ENCODE measurements at places on chromosomes 11 and 22. TPM values are rescaled to one million over a fixed set of nuclear protein-coding genes. Genes with fewer than 3 reads are reported as not detected.

The PKP3 gene
- total RNA-seq: not detected

GRCh38 chr11:71429701-71430100 is 18.5 kb downstream of the DHCR7 start:
- DNase-seq: no peak

The LRRC75B gene
- total RNA-seq: 0.91 TPM

GRCh38 chr22:42365111-42365865 is 66.9 kb downstream of the NFAM1 start:
- DNase-seq: no peak

GRCh38 chr22:49887702-49888101 is 30.5 kb downstream of the ALG12 start:
- DNase-seq: no peak

The OR51B2 gene
- not detected for total RNA-seq

- no peak for DNase-seq
These were observed 665 bp downstream of the USP28 start for GRCh38 chr11:113874581-113875233.

DNA sequence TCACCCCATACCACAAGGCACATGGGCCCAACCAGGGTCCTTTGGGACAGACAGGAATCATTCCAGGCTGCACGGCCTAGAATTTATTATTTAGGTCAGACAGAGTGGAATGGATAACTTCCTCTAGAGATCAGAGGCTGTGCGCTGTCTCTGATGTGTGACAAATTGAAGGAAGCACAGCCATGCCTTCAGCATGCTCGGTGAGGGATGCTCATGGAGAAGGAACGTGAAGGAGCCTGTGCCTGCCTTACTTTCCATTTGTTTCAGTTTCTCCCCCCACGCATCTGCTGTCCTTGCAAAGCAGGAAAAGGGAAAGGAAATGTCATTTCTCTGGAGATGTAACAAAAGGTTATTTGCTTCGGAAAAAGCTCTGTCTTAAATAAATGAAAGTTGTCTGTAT is 644.1 kb downstream of the OPCML start:
- no peak for DNase-seq

DNA sequence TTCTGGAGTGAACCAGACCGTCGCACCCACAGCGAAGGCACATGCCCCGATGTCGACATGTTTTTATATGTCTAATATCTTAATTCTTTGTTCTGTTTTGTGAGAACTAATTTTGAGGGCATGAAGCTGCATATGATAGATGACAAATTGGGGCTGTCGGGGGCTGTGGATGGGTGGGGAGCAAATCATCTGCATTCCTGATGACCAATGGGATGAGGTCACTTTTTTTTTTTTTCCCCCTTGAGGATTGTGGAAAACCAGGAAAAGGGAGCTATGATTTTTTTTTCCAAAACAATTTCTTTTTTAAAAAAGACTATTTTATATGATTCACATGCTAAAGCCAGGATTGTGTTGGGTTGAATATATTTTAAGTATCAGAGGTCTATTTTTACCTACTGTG is 49.2 kb upstream of the OR4B1 start:
- no peak for DNase-seq

- peak; percentile 66 for DNase-seq
These were observed 97.3 kb upstream of the AKIP1 start for GRCh38 chr11:8813658-8814057.

The ZC3H12C gene
- 0.10 TPM for total RNA-seq

DNA sequence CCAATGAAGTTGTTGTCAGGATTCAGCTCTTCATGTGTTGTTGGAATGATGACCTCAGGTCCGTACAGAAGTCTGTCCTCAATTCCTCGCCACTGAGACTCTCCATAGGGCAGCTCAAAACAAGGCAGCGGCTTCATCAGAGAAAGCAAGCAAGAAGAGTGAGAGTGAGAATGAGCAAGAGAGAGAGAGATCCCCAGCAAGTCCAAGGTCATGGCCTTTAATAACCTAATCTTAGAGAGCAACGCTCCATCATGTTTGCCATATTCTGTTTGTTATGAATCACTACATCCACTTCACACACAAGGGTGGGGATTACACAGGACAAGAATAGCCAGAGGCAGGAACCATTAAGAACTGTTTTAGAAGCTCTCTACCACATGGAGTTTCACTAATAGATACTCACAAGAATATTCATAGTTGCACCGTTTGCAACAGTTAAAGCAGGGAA is 23.3 kb upstream of the MMP7 start:
- no peak for DNase-seq

The MMP12 gene
- not detected for total RNA-seq

DNA sequence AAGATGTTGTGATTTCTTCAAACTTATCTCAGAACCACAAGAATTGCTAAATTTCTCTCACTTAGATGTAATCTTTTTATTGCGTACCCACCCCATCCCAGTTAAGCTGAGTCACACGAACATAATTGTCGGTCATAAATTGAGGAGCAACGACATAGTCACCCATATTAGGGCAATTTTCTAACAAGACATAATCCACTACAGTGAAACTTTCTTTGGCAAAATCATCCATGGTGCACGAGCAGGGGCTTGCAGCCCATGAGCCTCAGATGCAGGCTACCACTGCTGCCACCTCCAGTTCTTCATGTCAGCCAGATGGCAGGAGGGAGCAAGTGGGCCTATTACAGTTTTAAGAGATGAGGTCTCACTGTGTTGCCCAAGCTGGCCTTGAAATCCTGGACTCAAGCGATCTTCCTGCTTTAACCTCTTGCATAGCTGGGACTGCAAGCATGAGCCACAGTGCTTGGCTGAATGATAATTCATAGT is 70.3 kb upstream of the GRK2 start:
- DNase-seq: no peak

DNA sequence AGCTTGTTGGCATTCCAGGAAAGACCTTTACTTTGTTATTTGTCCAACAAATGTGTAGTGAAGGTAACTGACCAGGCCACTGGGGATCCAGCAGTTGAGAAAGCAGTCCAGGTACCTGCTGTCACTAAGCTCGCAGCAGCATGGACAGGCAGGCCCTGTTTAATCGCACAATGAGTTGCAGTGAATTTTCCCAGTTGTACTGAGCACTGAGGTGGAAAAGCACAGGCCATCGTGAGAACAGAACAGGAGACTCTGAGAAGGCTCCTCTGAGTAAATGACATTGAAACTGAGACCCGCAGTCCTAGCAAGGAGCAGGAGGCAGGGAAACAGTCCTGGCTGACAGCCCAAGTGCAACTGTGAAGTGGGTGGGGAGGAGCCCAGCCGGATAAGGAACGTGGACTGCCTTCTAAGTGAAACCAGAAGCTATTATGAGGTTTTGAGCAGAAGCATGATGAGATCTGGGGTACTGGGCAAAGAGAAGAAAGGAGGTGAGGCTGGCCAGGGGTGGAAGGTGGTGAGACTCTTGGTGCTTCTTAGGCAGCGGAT is 39.8 kb upstream of the CDON start:
- no peak for DNase-seq

The IL18 gene
- total RNA-seq: not detected

The CYP2D6 gene
- 1.6 TPM for total RNA-seq

The LRRC10B gene
- total RNA-seq: not detected

DNA sequence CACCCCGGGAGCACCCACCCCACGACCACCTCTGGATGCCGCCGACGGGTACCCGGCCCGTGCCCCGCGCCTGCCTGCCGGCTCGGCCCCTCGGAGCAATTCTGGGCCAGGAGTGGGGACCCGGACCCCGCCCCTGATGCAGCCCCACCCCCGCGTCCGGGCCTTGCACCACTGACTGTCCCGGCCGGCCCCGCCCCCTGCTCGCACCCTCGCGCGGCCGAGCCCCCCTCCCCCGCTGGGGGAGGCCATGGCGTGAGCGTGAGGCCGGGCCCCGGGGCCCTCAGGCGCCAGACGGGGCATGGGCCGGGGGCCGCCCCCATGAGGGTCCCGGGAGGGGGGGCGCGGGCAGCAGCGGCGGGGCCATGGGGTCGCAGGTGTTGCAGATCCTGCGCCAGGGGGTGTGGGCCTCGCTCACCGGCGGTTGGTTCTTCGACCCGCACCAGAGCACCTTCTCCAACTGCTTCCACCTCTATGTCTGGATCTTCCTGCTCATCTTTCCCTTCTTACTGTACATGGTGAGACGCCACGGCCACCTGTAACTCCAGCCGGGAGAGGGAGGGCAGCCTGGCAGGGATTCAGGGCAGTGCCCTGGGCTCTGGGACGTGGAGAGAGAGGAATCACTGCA is 486 bp downstream of the PCNX3 start:
- peak; percentile 70 for DNase-seq

- DNase-seq: no peak
These were observed 16.8 kb downstream of the SLC22A25 start for GRCh38 chr11:63226488-63227114.

- no peak for DNase-seq
These were observed 824 bp upstream of the CBX6 start for GRCh38 chr22:38872831-38873248.

DNA sequence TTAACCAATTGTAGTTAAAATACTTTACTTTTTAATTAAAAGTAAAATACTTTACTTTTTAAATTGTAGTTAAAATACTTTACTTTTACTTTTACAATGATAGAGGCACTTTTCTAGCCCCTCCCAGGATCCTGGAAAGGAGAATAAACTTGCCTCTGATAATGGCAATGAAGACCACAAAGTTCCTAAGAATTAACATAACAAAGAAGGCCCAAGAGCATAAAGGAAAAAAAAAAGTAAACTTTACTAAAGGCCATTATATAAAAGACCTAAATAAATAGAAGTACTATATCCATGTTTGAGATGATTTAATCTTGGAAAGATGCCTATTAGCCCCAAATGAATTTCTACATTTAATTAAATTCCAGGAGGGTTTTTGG is 129.1 kb upstream of the THY1 start:
- no peak for DNase-seq

- peak; percentile 28 for DNase-seq
These were observed 433.4 kb downstream of the BRD1 start for GRCh38 chr22:49394116-49394785.

The HEPHL1 gene
- not detected for total RNA-seq

The NTM gene
- total RNA-seq: not detected

DNA sequence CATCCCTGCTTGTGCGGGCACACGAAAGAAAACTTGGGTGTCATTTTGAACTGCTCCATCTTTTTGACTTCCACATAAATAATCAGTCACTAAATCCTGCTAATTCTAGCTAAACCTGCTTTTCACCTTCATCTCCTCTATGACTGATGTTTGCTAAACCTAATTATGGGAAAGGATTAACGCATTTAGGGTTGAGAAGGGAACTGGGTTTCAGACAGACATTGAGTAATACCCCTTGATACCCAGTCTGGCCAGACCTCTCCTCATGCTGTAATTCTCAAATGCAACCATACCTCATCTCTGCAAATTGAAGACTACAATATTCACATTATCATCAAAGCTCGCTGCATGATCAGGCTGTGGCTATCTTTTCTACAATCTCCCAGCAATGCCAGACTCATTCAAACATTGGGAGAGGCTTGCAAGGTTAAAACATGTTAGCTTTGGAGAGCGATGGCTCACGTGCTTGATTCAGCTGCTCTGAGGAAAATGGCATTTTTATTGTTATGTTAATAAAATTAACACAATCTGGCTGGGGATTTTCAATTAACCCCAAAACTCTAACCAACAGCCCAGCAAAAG is 2.4 kb downstream of the HPS4 start:
- no peak for DNase-seq

DNA sequence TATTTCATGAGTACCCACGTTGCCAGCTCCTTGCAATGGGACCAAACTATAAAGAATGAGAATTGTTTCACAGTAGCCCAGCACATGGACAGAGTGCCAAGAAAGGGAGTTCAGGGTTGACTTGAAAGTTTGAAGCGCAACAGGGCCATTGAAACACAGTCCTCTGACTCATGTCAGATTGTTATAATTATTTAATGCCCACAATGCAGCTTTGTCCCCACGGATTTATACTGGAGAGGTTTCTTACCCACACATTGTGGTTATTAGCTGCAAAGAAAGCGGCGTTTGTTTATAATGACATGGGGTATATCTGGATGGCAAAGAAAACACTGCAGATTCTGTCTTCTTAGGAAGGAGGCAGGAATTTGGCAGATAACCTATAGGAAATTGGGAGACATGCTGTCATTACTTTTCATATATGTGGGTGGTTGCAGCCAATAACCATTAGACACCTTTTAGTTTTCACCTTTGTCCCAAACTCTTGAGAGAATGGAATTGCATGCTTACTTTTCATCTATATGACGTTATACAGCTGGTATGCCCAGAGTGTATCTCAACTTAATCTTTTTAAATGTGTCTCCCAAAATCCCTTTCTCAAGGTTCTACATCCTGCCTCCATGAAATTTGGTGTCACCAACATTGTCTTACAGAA is 143.6 kb downstream of the TEAD1 start:
- DNase-seq: no peak

GRCh38 chr11:126034039-126034932 is 28.4 kb downstream of the CDON start:
- no peak for DNase-seq

GRCh38 chr11:86184728-86185380 is 59.7 kb upstream of the EED start:
- no peak for DNase-seq

The OR2AT4 gene
- total RNA-seq: not detected

DNA sequence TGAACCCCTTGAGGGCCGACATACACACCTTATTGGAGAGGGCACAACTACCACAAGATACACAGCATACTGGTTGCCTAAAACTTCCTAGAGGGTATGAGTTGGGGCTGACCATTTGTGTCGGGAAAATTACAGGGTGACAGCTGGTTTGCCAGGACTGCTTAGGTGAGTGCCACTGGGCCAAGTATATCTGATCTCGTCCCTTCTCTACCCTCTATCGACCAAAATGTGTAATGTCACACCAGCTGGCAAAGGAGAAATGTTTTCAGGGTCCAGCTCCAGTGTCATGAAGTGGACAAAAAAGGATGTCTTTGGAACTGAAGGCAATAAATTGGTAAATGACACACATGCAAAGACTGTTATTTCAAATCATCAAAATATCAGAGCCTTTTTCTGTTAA is 126.1 kb downstream of the PGR start:
- DNase-seq: no peak

DNA sequence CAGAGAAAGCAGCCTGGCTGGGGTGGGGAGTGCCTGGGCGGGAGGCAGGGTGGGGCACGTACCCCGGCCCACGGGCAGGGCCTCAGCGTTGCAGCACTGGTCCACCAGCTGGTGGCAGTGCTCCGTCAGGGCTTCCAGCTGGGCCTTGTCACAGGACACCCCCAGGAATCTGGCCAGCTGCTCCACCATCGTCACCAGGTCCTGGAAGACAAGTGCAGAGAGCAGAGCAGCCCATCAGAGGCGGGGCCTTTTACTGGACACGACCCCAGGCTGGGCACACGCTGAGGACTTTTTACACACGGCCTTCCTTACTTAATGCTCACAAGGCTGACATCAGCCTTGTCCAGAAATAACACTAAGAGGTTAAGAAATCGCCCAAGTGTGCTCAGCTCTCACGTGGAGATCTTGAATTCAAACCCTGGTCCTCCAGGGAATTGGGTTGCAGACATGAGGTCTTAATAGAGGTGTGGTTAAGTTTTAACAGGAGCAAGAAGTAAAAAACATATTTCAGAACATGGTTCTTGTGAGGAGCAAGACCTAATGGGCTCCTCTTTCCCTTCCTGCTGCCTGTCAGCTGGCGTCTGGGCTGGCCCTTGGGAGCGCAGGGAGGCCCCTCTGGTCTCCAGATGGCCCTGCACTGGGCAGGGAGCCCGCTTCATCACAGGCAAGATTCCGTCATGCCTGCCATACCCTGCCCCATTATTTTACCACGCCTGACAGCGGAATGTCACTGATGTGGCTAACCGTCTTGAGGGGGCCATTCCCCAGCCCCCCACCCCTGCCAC is 17.1 kb upstream of the EFCAB6 start:
- no peak for DNase-seq

- DNase-seq: peak; percentile 43
These were observed 995 bp downstream of the TMEM134 start for GRCh38 chr11:67468056-67468455.

GRCh38 chr11:2783536-2784082 is 83.8 kb upstream of the KCNQ1OT1 start:
- no peak for DNase-seq

The POTEH gene
- total RNA-seq: not detected

Data from activated naive CD8-positive, alpha-beta T cell treated with anti-CD3 and anti-CD28 coated beads for 36 hours (primary cell).